ENCODE measurements at places on chromosomes 12 and 14.

GRCh38 chr12:26122061-26122680 is 2.7 kb downstream of the BHLHE41 start:
- DNase-seq = no peak

DNA sequence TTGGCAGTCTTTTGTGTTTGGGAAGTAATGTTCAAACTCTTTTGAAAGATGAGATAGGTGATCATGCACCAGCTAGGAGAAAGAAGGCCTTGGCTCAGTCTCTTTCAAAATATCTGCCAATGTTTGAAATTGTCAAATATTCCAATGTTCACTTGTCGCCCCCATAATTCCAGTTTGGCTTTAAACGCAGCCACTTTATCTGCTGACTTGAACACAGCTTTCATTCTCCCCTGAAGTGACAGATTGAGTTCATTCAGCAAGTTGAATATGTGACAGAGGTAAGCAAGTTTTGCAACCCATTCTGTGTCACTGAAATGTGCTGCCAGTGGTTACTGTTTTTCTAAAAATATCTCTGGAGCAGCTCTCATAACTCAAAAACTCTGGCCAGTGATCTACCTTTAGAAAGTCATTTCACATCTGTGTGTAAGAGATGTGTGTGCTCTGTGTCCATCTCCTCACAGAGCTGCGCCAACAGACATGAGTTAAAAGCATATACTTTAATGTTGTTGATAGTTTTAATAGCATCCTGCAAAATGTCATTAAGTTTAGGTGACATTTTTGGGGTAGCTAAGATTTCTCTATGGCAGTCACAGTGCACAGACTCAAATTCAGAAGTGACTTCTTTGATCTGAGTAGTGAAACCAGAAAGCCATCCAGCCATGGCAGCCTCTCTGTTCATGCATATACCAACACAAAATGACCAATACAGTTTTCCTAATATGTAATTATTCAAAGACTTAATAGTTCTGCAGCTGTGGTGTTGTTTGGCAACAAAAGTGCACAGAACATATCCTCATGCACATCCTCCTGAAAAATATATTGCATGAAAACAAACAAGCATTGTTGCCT is 614.3 kb upstream of the MIS18BP1 start:
- no peak for DNase-seq

GRCh38 chr14:43369710-43370564 is 1137.1 kb downstream of the FSCB start:
- DNase-seq = no peak

DNA sequence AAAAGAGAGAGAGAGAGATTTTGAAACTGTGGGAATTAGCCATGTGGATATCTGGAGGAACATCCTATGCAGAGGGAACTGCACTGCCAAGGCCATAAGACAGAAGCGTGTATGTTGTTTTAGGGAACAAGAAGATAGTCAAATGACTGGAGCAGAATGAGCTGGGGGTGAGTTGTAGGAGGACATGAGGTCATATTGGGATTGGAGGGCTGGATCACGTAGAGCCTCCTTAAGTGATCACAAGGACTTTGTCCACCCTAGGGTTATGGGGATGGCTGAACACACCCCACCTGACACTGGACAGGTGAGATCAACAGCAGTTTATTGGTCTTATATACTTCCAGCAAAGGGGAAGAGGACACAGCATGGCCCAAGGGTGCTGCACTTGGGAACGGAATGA is 8.2 kb upstream of the CGRRF1 start:
- no peak for DNase-seq
